ENCODE measurements at places on chromosomes 1 and 21. TPM values are rescaled to one million over a fixed set of nuclear protein-coding genes. Genes with fewer than 3 reads are reported as not detected.

LRRC38 gene
- 0.51 TPM for total RNA-seq

RPTN gene
- total RNA-seq, result not detected

TFF3 gene
- total RNA-seq, result 5.2 TPM

OR2L3 gene
- total RNA-seq, result not detected

PROX1 gene
- total RNA-seq, result 1.9 TPM

GPATCH2 gene
- 24.6 TPM for total RNA-seq

DENND2D gene
- 1.9 TPM for total RNA-seq

BLACAT1 gene
- 5.2 TPM for total RNA-seq

SLC6A9 gene
- 10.5 TPM for total RNA-seq

FCAMR gene
- not detected for total RNA-seq

MPZ gene
- 3.3 TPM for total RNA-seq

CELF3 gene
- total RNA-seq, result 0.43 TPM

CDKN2C gene
- total RNA-seq, result 0.66 TPM

ATAD3C gene
- 0.55 TPM for total RNA-seq

DYNLT4 gene
- not detected for total RNA-seq

PTPRC gene
- total RNA-seq, result 0.34 TPM

RAB42 gene
- total RNA-seq, result 2.1 TPM

RGS13 gene
- not detected for total RNA-seq

LPAR3 gene
- total RNA-seq, result 0.89 TPM

UBL4B gene
- total RNA-seq, result not detected

LHX8 gene
- not detected for total RNA-seq

ATXN7L2 gene
- 3.5 TPM for total RNA-seq

RNF187 gene
- total RNA-seq, result 106 TPM

Data from endodermal cell (in vitro differentiated cells).